ENCODE measurements at places on chromosomes 12 and 14.

- ATAC-seq, result peak; percentile 89
Measured at GRCh38 chr14:24310646-24311604, at the start of gene LTB4R. Gene LTB4R (plus strand): TSS chr14:24311502. CDS start chr14:24315652, 4,150 bp downstream.

- ATAC-seq, result no peak
Measured at GRCh38 chr12:110351119-110351518, 52.4 kb downstream of the ANAPC7 start.

DNA sequence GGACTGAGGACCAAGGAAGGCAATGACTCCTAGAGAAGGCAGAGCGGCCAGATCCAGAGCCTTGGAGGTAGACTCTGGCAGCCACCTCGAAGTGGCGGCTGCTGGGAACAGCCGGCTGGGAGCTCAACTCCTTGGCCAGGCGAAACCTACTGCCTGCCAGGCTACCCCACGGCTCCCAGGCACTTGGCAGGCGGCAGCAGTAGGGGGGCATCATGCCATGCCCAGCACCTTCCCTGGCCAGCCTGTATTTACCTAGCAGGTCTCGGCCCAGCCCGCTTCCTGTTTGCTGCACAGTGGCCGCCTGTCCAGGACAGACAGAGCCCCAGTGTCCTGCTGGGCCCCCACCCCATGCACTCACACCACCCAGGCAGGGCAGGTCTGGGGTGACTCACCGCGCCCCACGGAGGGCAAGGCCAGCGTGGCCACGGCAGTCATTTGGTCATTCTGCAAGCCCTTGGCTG, 10.2 kb downstream of the TRPV4 start:
- no peak for ATAC-seq

DNA sequence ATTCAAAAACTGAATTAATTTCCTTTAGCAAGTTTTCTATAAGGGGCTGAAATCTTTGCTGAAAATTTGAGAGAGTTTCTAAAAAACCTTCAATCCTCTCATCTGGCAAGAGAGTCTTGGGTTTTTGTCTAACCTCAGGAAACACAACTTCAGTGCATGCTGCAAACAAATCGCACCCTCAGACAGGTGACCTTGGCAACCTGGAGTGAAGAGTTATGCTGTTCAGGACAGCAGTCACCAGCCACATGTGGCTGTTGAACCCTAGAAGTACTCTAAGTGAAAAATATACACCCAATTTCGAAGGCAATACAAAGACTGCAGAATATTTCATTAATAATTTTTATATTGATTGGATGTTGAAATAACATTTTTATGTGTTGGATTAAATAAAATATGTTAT, 184.8 kb downstream of the RPS29 start:
- ATAC-seq, result no peak

- no peak for ATAC-seq
Measured at GRCh38 chr14:55077170-55078151, 26.0 kb downstream of the MAPK1IP1L start.

GRCh38 chr12:94990222-94990621, 13.3 kb downstream of the NDUFA12 start:
- ATAC-seq, result no peak

DNA sequence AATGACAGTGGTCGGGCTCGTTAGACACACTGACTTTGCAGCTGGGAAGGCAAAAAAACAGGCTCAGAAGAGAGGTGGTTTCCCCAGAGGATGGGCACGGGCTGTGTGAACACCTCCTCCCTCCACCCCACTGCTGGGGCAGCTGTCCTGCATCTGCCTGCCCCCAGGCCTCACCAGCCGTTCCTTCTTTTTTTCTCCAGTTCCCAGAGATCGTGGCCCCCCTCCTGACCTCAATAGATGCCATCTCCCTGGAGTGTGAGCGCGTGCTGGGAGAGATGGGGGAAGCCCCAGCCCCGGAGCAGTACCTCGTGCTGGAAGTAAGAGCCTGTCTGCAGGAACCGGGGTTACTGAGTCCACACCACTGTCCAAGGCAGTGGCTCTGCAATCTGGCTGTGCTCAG, 17.4 kb downstream of the MVK start:
- no peak for ATAC-seq

DNA sequence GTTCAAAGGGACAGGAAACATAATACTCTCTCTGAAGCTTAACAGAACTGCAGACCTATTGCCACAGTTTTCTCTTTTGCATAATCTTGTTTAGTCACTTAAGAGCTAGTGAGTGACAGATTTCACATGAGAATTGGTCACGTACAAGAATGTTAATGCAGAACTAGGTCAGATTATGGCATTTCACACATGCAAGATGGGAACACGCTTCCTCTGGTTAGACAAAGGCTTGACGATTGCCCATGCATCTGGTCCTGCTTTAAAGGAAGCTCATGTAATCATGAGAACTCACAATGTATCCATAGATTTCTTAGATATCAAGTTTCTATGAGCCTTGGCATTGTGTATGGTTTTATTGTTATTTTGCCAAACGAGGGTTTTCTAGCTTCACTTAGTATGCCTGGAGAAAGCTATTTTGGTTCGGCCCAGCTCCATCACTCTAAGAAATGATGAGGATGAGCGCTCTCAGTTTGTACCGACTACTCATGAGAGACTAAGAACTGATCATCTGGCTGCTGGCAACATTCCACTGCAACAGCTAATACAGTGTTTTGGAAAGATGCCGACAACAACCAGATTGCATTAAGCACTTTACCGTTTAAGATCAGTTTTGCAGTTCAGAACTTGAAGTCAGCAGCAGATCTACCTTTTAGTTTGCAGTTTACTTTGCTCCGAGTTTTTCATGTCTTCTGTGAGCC, 380.0 kb downstream of the DIO2 start:
- ATAC-seq, result no peak

GRCh38 chr12:578748-579419, 84.4 kb downstream of the NINJ2 start:
- ATAC-seq, result no peak

GRCh38 chr12:122183588-122183940, 641 bp downstream of the LRRC43 start:
- no peak for ATAC-seq
